ENCODE measurements at places on chromosomes 4 and X.

GRCh38 chr4:153234885-153235284 lies 30.6 kb downstream of the TRIM2 start:
- DNase-seq: peak; percentile 80

GRCh38 chr4:75189711-75190335 lies 256.9 kb downstream of the PARM1 start:
- DNase-seq: peak; percentile 1

DNA sequence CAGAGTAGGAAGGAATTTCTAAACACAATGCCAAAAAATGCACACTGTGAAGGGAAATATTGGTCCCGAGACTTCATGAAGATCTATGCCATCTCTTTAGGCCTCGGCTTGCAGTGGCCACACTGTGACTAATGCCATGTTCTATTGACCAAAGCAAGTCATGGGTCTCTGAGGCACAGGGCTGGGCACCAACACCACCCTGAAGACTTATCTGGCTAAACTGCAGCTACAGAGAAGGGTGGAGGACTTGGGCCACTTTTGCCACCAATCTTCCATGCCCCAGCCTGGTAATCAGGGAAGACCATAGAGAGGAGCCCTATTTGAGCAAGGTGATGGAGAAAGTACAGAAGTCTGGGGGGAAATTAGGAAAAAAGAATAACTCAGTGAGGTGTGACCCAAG lies 42.1 kb downstream of the HMX1 start:
- DNase-seq: no peak

GRCh38 chr4:122689972-122690371 lies 42.5 kb upstream of the BBS12 start:
- DNase-seq: no peak

Data from fibroblast of upper back skin (primary cell).